ENCODE measurements at places on chromosomes 11 and 22.

DNA sequence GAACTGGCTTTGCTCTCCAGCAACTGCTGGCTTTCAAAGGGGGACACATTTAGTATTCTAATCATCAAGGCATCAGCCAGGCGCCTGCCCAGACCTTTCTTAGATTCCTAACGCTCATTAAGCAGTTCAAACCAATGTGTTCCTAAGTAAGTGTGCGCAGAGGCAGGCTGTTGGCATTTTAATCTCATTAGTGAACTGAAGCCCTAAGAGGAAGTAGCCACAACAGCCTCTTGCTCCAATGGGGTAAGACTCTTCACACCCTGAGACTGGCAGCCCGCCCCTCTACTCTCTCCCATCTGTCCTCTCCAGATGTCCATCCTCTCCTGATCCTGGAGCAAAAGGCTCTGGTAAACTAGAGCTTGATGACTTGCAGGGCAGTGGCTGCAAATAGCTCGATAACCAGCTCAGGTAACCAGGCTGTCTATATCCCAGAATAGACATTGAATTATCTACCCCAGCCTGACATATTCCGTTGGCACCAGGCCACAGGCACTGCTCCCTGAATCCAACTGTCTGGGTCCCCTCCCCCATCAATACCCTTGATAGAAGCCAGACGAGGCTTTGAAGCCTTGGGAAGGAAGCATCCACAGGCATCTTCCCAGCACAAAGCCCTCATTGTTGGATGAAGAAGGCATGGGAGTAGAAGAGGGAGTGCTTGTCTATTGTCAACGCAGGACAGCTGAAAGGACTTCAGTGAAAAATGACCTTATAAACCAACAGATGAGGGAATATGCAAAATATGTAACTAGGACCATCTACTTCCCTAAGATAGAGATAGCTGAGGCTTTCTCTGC, 321.1 kb downstream of the TENM4 start:
- DNase-seq = no peak

DNA sequence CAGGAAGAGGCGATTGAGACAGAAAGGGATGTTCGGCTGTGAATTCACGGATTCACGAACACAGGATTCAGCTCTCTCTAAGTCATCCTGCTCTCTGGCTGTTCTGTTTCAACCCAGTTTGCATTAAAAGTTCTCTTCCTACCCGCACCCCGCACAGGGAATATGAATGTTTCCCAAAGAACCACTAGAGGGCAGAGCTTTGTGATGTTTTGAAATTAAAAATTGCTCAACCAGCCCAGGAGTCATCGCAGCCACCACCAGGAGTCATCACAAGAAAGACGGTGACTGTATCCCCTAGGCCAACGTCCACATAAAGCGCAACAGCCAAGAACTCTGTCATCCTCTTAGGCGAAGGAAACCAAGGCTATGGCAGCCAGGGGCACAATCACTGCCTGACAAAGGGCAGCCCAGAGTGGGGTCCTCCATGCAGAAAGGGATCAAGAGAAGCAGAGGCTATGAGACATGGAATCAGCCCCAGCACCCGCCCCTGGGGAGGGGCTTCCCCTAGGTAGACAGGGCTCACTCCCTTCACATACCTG, 122.4 kb downstream of the WT1 start:
- no peak for DNase-seq

DNA sequence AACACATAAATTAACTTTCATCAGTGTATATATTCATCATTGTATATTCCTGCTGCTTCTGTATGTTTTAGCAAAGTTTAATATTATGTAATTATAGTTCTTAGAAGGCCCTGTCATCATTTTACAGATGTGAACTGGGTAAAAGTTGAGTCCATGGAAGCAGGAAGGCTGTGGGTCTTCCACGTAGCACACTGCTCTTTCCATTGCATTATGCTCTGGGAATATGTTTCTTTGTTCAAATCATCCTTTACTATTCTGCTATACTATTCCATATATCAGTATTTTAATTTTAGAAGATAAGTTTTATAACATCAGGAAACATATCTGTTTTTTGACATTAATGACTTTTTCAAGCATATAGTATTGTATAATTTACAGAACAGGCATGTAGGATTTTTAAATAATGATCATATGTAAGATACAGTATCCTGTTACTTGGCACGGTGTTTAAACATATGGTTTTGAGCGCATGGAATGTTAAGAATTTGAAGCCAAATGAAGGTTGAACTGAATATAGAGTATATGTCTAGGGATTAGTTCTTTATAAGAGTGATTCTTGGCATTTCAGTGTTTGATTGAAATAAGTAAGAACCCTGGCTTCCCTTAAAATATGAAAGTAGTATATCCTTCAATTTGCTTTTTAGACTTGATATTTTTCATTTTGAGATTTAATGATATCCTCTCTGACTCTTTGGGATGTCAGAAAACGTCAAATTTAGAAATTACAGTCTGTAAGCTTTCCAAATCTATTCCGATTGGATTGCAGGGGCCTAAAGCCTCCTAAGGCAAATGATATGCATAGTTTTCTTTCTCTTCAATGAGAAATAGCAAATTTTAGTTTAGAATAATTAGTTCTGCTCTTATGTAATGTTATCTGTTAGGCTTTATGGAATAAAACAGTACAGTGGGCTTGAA, 8.6 kb downstream of the CCDC81 start:
- DNase-seq = no peak

GRCh38 chr11:69398529-69399492, 82.7 kb upstream of the LINC01488 start:
- no peak for DNase-seq

DNA sequence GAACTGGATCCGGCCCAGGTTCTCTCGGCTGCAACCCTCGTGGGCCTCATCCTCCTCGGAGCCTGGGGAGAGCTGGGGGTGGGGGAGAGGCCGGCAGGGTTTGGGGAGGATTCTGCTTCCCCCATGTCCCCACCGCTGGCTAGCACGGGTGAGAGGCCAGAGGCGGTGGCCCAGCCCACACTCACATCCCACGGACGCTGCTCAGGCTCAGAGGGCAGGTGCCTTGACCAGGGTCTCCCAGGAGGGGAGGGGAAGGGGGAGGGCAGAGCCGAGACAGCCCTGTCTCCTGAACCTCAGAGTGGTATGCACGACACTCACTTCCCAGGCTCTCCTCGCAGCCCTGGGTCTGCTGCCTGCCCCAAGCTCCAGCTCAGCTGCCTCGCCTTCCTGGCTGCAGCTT, 19.6 kb downstream of the LRRC10B start:
- DNase-seq = no peak

DNA sequence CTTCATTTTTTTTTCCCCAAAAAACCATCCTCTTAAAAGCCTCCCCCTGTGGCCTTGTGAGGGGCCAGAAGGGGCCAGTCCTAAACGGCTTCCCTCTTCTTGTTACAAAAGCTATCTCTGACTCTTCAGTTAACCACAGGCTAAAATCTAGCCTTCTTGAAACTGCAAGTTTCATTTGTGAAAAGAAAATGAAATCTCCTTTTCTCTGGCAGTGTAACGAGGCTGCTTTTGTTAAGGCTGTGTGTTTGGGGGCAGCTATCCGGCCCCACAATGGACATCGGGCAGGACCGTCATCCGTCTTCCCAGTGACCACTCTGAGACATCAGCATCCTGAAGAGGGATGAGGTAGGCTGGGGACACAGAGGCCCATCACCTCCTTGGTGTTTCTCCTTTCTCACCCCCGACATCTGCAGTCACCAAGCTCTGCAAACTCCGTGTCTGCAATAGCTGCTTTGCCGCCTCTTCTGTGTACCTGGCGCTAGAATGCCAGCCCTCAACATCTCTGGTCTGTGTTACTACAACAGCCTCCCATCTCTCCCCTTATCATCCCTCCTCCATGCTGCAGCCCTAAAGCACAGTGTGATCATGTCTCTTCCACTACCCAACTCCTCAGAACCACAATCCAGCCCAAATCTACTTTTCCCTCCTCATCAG, 94.0 kb downstream of the RCN1 start:
- DNase-seq = no peak

DNA sequence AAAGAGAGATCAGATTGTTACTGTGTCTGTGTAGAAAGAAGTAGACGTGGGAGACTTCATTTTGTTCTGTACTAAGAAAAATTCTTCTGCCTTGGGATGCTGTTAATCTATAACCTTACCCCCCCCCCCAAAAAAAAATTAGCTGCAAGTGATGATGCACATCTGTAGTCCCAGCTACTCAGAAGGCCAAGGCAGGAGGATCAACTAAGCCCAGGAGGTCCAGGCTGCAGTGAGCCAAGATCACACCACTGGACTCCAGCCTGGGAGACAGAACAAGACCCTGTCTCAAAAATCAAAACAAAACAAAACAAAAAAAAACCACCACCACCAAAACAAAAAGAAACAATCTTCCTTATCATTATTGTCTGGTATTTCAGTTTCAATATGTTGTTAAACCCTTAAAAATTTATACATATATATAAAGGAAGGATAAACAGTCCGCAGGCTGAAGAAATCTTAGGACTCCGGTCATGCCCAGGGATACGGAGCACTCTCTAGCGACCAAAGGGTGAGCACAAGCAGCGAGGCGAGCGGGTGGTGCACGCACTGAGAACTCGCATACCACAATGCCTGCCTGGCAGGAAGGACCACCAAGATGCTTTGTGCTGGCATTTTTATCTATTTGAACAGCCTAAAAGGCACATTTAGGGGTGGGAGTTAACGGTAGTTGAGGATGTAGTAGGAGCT, 6.4 kb downstream of the POLDIP3 start:
- no peak for DNase-seq

GRCh38 chr11:61083601-61084147, 18.6 kb upstream of the CD5 start:
- no peak for DNase-seq

GRCh38 chr11:28099715-28100114, 8.2 kb downstream of the KIF18A start:
- no peak for DNase-seq

DNA sequence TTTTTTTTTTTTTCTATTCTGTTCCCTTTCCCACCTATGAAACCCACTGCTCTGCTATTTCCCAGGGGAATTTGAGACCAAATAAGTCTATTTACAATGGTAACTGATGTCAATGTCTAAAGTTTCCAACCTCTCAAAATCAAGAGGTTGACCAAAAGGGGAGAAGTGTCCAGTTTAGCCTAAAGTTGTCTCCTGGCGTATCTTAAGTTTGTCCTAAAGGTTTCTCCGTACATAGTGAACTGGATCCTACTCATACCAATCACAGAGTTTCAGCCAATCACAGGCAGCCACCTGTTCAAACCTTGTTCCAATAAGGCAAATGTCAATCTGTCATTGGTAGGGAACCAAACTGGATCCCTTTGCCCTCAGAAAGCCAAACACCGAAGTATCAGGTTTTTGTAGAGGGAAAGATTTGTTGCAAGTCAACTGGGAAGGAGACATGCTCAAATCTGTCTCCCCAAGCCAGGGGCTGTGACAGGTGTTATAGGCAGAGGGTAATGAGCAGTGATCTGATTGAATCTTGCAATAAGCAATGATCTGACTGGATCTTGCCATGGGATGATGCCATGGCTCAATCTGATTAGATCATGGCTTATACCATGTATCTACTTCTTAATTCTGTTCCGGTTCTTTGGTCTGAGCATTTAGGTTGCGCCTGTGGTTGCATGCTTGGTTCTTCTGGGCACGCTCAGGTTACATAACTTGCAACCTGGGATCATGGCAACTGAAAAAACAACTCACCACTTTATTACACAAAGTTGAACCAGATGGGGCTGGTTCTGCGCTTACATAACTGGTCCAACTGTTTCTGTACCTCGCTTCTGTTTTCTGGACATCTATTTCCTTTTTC, 1.1 kb upstream of the VPS37C start:
- DNase-seq = no peak

DNA sequence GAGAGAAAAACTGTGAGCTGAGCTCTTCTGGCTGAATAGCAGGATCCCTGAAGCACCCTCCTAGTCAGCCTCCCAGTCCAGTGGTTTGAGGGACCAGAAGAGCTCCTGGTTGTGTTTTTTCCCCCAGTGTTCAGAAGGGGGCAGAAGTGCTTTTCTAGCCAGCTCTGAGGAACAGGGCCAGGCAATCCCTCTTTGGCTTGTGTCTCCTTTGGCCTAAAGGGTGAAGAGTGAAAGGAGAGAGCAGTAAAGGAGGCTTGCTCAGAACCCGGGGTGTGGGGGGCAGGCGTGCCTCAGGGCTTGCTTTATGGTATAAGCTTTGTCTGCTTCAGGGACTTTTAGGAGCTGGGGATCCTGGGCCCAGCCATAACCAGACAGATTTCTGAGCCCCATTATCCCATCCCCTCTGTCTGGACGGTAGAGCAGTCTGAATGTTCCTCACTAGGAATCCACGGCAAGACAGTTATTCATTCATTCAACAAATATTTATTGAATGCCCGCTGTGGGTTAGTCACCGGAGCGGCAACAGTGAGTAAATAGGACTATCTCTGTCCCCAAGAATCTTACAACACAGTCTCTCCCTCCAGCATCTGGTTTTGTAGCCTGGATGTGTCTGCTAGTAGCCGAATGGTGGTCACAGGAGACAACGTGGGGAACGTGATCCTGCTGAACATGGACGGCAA, 14.5 kb downstream of the ACP2 start:
- DNase-seq = no peak

DNA sequence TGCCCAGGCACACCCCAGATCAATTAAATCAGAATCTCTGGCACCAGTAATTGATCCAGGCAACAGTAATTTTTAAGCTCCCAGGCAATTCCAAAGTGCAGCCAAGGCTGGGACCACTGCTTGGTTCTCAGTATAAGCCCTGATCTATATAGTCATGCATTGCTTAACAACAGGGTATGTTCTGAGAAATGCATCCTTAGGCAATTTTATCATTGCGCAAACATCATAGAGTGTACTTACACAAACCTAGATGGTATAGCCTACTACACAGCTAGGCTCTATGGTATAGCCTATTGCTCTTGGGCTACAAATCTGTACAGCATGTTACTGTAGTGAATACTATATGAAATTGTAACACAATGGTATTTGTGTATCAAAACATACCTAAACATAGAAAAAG, 651 bp upstream of the C11orf42 start:
- no peak for DNase-seq

DNA sequence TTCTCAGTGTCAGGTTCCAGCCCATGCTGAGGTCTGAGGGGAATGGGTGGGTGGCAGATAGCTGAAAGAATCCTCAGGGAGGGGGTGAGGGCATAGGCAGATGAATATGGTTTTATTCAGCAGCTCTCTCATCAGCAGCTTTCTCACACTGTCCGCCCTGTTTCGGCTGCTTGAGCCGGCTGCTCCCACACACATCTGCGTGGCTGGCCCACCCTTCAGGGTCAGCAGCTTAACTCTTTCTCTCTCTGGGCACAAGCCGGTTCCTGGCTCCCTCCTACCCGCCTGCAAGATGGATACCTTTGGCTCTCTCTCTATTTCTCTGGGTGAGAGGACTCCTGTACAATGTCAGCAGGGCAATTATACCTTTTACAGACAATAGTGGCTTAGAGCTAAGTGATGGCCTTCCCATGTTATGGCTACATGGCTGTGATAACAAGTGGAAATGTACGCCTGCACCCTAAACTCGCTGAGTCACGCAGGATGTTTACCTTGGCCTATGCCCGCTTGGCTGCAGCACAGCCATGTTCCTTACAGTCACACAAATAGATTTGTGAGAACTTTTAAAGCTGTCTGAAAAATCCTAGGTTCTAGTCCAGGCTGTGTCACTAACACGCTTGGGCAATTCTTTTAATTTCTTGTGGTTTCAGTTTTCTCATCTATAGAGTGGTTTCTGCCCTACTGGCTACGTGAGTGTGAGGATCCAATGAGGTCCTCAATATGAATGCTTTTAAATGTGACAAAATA, 4.1 kb downstream of the MMP20 start:
- no peak for DNase-seq

GRCh38 chr11:119937412-119937811, 200.5 kb downstream of the TRIM29 start:
- no peak for DNase-seq

GRCh38 chr11:27112946-27113345, 72.3 kb downstream of the BBOX1 start:
- no peak for DNase-seq
